ENCODE measurements at places on chromosomes 1 and 21. TPM values are rescaled to one million over a fixed set of nuclear protein-coding genes. Genes with fewer than 3 reads are reported as not detected.
A peak's percentile ranks its signal among the peaks of the same experiment; 100 is the strongest.

Gene RERE
- total RNA-seq: 1,226 TPM

Gene REN
- total RNA-seq: not detected

- no peak for DNase-seq
Measured at GRCh38 chr1:182291584-182292192, 99.9 kb downstream of the GLUL start.

DNA sequence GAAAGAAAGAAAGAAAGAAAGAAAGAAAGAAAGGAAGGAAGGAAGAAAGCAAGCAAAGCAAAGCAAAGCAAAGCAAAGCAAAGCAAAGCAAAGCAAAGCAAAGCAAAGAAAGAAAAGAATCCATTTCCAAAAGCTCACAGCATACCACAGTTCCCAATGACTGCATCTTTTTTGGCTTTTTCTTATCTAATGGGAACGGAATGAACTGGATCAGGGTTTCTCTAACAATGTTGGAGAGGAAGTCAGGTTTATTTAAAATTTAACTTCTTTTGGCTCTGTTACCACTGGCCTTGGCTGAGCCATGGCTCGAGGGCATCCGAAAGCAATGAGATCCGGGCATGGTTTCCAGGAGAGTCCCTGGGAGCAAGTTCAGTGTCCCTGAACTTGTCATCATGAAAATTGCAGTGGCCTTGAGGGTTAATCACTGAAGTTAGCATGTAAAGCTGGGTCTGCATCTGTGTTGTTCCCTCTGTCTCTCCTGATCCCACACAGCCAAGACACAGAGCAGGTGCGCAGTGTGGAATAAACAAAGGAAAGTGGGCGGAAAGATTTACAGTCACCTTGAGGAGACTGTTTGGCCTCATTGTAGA, 34.6 kb upstream of the CTPS1 start:
- DNase-seq: peak; percentile 65

- peak; percentile 7 for DNase-seq
Measured at GRCh38 chr1:205069371-205070125, 14.7 kb downstream of the TMEM81 start.

DNA sequence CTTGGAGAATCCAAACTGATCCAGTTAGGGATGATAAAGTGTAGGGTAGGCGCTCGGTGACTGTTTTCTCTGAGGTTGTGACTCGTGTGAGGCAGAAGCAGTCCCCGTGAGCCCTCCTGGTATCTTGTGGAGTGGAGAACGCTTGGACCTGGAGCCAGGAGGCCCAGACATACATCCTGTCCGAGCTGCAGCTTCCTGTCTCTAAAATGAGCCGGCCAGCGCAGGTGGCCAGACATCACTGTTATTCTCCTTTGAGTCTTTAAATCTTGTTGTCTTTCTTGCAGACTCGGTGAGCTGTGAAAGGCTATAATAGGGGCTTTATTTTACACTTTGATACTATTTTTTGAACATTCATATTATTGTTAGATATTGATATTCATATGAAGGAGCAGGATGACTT, 12.3 kb downstream of the PCSK9 start:
- no peak for DNase-seq
